ENCODE measurements at places on chromosomes 13 and 19.

DNA sequence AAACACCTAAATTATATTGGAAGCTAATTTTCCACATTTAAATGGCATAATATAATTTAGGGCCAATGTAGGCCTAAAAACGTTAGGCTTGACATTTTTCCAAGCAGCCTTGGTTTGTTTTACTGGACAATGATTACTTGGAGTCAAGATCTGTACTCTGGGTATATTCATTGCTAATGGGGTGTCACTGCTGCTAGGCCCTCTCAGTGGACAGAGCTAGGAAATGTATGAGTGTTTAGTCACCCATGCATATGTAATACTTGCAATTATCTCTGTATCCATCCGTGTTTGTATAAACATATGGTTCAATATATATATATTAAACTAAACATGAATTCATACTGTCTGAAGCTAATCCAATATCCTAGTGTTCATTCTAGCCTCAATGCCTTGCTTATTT, 598.1 kb downstream of the DCT start:
- no peak for DNase-seq

GRCh38 chr19:33689138-33689746, 67.5 kb downstream of the CHST8 start:
- no peak for DNase-seq

DNA sequence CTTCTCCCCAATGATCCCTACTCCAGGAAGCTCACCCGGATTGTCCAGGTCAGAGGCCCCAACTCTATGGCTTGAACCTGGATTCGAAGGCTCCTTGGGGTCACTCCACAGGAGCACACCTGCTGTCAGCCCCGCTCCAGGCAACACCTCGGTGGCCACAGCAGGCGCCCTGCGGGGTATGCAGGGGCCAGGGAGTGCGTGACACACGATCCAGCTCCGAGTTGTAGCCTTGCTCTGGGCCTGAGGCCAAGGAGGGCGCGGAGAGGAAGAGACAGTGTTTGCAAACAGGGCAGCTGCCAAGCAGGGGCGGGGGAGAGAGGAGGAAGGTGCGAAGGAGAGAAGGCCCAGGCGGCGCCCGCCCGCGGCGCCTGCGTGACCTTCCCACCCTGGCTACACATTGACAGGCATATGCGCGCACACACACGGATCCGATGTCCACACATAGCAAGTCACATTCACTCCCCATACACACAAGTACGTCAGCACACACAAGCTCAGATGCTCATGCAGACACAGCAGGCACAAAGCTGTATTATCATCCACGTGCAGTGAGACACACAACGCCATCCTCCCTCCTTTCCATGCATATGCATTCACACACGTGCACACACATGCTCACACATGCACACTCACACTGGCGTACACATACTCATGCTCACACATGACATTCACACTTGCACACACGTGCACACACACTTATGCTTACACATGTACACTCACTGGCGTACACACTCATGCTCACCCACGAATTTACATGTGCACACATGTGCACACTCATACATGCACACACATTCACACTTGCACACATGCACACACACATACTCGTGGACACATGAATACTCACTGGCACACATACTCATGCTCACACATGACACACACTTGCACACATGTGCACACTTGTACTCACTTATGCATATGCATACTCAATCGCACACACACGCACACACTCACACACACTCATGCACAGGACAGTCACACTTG, 10.4 kb downstream of the SBK2 start:
- DNase-seq: no peak

DNA sequence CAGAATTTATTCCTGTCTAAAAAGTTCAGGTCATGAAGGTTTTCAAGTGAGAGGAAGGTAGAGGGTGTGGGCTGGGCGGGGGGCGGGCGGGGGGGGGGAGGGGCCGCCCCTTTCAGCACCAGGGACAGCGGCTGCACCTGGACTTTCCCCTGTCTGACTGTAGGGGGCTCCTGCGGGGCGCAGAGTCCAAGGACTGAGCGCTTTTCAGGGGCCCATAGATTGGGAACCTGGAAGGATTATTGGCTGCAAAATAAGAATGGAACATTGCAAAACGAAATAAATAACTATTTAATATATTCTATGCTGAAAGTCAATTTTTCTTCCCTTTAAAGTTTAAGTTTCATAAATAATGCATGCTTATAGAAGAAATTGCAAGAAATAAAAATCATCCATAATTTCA, 8.9 kb upstream of the CYP4F3 start:
- DNase-seq: no peak

DNA sequence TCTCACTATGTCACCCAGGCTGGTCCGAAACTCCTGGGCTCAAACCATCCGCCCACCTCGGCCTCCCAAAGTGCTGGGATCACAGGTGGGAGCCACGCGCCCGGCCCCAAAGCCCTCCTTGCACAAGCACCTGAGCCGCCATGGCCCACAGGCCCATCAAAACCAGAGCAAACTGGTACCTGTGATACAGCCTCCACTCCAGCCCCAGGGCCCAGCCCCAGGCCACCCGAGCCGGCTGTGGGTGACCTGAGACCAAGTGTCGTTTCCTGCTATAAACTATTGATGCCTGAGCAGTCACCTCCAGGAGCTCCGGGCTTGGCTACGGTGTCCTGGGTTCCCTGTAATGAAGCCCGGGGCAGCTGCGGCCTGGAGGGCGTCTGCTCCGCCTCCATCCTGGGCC, 9.7 kb upstream of the PTBP1 start:
- no peak for DNase-seq

DNA sequence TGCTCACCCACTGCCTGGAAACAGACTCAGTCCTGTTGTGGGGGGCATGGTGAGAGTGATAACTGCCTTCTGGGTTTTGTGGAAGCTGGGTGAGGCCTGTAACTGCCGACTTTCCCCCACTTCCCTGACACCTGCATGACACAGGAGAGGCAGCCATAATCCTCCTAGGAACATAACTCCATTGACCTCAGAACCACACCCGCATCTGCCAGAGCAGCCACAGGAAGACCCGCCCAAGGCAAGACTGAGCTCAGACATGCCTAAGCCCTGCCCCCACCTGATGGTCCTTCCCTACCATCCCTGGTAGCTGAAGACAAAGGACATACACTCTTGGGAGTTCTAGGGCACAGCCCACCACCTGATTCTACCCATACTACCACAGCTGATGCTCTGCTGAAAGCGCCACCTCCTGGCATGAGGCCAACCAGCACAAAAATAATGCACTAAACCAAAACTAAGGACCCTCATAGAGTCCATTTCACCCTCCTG, 326.7 kb downstream of the RBM26 start:
- DNase-seq: no peak

DNA sequence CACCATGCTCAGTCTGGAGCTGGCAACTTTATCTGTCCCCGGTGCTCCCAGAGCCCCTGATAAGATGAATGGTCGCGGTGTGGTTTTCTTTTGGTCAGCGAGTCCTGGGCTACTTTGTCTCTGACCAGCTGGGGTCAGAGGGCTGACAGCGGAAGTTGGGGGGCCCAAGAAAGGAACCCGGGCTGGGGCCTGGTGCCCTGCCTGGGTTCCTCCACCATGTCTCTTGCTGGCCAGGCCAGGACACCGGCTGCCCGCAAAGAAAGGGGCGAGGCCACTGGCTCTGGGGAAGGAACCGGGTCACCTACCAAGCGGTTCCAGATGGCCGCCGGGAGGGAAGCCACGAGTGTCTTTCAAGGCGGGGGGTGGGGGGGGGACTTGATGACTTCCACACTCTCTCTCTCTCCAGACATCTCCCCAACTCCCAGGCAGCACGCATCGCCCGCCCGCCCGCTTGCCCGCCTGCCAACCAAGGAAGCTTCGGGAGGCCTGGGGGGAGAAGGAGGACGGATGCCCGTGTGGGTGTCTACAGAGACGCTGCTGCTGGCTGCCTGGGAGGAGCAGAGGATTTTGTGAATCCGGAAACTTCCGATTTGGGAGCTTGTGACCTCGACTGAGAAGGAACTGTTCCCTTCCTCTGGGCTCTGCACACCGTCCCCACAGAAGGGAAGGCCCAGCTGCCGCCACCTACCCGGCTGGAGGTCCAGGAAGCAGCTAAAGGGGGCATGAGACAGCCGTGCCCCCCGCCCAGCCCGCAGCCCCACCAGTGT, 1.1 kb downstream of the PIP5K1C start:
- DNase-seq: no peak

GRCh38 chr13:74979703-74980102, 502.3 kb downstream of the TBC1D4 start:
- no peak for DNase-seq

DNA sequence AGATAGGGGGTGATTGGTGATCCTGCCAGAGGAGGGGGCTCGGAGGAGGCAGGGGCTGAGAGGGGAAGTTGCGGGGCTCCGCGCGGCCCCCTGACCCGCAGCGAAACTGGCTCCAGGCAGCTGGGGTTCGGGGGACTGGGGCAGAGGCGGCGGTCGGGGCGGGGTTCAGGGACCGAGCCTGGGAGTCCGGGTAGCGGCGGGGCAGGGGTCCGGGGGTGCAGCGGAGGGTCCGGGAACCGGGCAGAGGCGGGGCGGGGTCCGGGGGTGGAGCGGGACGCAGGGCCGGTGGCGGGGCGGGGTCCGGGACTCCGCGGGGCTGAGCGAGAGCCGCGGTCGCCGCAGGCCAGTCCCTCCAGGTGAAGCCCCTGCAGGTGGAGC, 1.2 kb downstream of the MADCAM1 start:
- no peak for DNase-seq

DNA sequence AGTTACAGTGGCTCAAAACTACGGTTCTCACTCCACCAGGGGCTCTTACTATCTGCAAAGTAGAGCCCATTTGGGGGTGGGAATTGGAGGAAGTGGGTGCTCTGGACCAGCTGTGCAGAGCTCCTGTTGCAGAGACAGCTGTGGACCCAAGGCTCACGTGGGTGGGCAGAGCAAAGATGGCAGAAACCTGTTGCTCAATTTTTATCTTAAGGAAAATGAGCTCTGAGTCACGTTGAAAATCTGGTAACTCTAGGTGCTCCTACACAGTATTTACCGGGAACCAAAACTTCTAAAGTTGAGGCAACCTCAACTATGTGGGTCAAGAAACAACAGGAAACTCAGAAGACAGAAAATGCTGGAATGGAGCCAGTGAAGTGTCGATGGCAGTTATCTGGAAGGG, 30.2 kb upstream of the SLC15A1 start:
- no peak for DNase-seq

- no peak for DNase-seq
Measured at GRCh38 chr19:38684078-38684861, 36.8 kb downstream of the ACTN4 start.

DNA sequence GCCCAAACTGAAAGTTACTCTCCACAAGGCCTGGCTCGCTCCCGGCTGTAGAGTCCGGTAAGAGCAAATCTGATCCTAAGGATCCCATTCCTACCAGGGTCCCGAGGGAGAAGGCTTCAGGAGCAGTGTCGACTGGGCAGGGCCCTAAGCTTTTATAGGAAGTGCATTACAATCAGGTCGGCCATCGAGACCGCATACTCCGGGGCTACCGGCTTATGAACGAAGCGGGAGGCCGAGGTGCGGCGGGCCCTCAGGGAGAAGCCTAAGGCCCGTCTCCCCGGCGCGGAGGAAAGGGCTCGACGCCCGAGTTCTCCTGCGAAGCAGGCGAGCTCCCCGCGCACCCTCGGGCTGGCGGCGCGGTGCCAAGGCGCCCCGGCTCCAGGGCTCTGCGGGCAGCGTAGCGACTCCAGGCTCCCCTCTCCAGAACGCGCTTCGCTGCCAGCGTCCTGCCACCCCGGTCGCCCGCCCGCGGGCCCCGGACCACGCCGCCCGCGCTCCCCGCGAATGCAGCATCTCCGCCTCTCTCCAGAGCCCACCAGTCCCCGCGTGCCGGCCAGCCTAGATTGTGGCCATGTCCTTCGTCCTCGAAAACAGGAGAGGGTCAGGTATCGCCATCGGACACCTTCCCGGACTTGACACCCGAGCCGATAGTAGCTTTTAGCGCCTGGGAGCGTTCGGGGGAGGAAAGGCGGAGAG, 1.4 kb downstream of the EFNB2 start:
- DNase-seq: peak; percentile 7

GRCh38 chr13:102933122-102933521, 87.3 kb downstream of the ERCC5 start:
- DNase-seq: no peak

DNA sequence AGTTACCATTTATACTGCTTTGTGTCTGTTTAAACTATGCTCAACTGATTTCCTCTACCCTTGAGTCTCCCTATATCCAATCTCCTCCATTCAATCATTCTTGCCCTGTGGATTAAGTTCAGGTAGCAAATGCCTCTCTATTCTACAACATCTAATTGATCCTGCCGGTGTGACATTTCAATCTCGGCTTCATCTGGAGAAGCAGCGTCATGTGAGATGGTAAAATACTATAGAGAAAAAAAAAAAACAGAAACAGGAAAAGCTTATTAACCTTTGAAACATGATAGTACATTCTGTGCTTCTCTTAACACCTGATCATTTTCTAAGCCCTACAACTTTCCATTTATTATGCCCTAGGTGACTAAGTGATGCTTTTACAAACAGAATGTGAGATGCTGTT, 89.4 kb downstream of the KCTD12 start:
- no peak for DNase-seq

DNA sequence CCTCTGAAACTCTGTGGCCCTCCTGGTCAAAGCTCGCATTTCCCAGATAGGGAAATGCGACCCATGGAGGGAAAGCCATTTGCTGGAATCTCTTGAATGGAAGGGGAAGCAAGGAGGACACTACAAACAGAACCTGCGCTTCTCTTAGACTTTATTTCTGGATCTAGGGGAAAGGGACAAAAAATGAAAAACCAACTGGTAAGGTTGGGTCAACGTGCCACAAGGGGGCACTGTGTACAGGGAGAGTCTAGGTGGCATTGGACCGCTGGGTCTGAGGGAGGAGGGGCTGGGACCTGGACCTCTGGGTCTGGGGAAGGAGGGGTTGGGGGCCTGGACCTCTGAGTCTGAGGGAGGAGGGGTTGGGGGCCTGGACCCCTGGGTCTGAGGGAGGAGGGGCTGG, 5.0 kb downstream of the KLK4 start:
- no peak for DNase-seq

- peak; percentile 53 for DNase-seq
Measured at GRCh38 chr13:39777527-39778061, 122.1 kb downstream of the COG6 start.

GRCh38 chr19:32196690-32197420, 148.6 kb upstream of the ZNF507 start:
- DNase-seq: no peak

- DNase-seq: no peak
Measured at GRCh38 chr13:110129076-110129475, 177.9 kb downstream of the COL4A1 start.

GRCh38 chr13:105147461-105147860, 1388.0 kb downstream of the EFNB2 start:
- DNase-seq: no peak

- DNase-seq: no peak
Measured at GRCh38 chr19:16160943-16161560, 12.3 kb downstream of the CIB3 start.

DNA sequence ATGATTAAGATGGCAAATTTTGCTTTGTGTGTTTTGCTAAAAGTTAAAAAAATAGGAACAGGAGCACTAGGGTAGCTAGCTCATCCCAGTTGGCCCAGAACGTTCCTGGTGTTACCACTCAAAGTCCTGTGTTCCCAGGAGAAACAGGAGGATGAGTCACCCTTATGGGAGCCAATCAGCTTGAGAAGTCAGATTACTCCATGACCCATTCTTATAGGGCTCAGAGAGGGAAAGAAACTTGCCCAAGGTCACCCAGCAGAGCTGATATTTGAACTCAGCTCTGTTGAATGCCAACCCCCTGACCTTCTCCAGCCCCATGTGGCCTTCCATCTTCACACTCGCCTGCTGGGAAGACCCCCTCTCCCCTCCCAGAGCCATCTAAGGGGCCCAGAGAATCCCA, 13.0 kb downstream of the NMRK2 start:
- no peak for DNase-seq

- no peak for DNase-seq
Measured at GRCh38 chr13:43751624-43752023, 35.1 kb downstream of the ENOX1 start.
